ENCODE measurements at places on chromosomes 5 and 9.

GRCh38 chr5:151093476-151093889, 12.6 kb upstream of the TNIP1 start:
- no peak for DNase-seq

DNA sequence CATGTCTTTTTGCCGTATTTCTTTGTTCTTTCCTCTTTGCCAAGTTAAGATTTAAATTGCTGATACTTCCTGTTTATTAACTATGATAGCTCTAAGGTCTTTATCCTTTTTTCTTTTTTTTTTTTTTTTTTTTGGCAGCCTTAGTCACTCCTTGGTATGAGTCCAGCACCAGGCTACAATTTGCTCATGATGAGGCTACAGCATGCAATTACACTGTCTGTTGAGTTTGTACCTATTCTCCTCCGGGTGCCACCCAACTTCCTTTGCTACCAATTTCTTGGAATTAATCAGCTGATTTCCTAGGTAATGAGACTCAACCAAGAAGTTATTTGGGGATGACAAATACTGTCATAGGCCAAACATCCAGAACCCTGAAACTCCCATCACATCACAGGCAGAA, 25.5 kb downstream of the ACTL7B start:
- no peak for DNase-seq

DNA sequence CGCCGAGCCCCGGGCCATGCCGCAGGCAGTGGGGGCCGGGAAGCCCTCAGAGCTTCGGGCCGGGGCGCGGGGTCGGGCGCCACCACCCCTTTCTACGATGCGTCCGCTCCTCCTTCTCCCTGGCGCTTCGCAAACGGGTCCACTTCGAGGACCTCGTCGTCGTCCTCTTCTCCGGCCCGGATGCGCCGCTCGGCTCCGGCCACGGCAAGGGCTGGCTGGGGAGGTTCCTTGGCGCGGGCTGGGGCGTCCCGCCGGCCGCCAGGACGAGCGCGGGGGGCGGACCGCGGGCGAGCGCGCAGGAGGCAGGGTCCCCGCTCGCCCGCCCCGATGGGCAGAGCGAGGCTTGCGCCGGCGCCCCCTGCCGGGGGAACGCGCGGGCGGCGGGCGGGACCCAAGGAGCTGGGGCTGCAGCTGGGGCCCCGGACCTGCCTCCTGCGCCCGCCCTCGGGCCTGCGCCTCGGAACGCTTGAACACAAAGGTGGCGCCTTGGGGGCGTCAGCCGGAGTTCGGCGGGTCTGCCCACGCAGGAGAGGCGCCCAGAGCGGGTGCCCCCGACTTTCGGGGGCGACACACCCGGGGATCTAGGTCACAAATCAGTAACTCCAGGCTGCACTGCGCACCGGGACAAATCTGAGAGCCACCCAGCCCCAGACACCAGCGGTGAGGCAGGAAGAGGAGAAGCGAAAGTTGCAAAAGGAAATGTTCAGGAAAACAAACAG, at the start of gene ROR2:
ROR2 (minus strand) TSS at position 283 of the 719 bp plus-strand sequence.
- DNase-seq = peak; percentile 92

DNA sequence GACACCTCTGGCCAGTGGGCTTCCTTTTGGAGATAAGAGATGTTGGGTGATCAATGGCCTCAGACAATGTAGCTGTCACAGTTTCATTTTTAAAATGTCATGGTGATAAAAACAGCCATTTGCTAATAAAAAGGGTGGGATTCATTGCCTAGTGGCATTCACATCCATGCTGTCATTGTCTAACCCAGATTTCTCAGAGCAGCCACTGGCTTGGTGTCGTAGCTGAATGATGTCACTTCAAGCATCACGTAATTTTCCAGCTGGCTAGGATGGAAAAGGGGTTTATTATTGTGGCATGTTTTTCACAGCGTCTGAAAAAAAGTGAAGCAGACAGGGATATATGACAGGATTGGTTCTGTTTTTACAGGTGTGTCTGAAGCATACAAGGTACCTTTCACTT, 184.7 kb downstream of the AOPEP start:
- no peak for DNase-seq

- peak; percentile 51 for DNase-seq
Observed at GRCh38 chr9:98191671-98192502, 550 bp downstream of the CORO2A start.

DNA sequence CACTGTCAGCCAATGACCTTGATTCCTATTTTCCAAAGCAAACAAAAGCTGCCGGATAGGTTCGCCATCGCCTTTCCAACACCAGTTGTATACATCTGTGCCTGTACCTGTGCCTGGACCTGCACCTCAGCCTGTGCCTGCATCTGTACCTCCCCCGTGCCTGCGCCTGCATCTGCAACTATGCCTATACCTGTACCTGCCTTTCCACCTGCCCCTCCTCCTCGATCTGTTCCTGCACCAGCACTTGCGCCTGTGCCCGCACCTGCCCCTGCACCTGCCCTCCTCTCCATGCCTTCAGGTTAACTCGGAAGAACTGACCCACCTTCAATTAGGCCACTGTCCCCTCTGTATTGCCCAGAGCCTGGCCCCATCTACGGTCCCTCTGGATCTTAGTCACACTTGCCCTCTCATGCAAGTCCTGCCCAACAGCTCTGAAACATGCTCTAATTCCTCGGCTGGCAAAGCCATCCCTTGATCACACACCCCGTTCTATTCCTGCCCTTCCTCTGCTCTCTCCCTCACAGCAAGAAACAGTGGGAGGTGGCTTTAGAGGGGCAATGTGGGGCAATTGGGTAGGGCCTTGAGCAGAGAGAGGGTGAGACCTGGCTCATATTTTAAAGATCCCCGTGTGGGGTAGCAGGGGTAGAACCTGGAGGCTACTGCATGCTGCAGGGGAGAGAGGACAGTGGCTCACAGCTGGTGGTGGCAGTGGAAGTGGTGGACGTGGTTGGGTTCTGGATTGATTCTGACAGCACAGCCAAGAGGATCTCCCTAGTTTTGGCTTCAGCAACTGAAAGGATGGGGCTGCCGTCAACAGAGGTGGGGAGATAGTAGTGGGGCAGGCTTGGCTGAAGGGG, 59.6 kb upstream of the PHYKPL start:
- no peak for DNase-seq

- no peak for DNase-seq
Observed at GRCh38 chr5:176630681-176631222, 277 bp downstream of the EIF4E1B start.

- no peak for DNase-seq
Observed at GRCh38 chr9:27073841-27074728, 34.9 kb upstream of the TEK start.

- peak; percentile 71 for DNase-seq
Observed at GRCh38 chr5:142716963-142717362, 31.1 kb upstream of the FGF1 start.

- DNase-seq = no peak
Observed at GRCh38 chr5:179867476-179867875, 8.9 kb upstream of the MRNIP start.

- DNase-seq = no peak
Observed at GRCh38 chr9:115378758-115379157, 260.8 kb upstream of the TNC start.

DNA sequence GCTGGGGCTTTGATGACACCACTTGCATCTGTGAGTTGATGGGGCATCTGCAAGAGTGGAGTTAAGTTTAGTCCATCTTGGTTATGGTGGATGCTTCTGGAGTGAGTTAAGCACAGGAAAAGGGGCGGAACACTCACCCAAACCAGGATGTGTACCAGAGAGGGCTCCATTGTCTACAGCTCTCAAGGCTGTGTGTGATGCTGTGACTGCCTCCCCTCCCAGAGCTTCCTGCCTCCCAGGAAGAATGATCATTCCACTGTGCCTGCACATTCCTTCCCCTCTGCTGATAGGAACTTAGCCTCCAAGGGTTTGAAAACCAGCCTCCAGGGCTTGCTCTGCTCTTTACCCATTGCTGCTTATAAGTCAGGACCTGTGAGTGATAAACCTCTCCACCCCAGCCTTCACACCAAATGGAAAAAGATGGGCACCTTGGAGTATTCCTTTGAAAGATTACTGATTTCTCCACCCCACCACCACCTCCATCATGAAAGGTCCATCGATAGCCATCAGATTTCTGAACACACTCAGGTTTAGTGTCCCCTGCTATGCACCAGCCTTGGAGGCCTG, 160.1 kb upstream of the SPRY4 start:
- no peak for DNase-seq

DNA sequence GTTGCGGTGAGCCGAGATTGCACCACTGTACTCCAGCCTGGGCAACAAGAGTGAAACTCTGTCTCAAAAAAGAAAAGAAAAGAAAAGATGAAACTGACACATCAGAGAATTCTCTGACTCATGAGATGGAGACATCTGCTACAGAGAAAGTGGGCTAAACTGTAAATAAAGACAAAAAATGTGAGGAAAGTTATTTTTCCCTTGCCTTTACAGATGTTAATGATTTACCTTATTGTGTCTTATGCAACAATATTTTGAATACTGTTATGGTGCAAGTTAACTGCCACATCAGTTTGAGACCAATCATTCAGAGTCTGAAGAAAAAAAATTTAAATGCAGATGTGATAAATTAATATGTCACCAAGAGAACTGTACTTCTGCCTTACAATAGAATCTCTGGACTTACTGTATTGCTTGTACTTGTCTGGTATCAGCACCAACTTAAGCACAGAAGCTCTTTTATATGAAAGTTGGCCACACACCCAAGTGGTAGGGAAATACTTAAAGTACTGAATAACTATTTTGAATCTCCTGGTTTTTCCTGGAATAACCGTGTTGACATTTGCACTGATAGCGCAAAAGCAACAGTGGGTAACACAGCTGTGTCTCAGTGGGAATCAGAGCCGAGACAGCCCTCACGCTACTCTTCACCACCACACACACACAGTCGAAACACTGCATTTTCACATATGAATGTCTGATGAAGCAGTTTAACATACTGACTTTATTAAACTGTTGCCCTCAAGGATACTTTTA, 169.9 kb downstream of the FANCC start:
- no peak for DNase-seq

DNA sequence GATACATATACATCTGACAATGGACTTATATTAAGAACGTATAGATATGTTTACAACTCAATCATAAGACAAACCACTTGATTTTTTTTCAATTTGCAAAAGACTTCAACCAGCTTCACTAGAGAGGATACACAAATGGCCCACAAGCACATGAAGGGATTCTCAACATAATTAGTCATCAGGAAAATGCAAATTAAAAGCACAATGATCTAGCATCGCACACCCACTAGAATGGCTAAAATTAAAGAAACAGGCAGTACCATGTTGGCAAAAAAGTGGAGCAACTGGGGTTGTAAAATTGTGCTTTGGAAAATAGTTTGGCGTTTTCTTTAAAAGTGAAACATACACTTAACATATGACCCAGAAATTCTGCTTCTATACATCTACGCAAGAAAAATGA, 80.0 kb upstream of the TRIO start:
- no peak for DNase-seq

DNA sequence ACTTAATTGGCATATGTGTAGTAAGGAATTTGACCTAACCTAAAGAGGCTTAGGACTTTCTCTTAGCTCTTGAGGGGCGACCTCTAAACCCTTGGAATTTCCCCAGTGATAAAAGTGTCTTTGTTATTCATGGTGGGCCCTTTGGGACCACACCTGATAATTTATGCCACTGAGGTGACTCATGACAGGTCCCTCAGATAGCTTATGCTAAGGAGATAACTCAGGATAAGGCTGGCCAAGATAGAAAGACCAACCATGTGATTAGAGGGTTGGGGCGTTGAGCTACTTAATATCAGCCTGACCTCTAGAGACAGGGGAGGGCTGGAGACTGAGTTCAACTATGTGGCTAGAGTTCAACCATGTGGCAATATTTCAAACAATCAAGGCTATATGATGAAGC, 218.1 kb downstream of the AP3B1 start:
- no peak for DNase-seq

DNA sequence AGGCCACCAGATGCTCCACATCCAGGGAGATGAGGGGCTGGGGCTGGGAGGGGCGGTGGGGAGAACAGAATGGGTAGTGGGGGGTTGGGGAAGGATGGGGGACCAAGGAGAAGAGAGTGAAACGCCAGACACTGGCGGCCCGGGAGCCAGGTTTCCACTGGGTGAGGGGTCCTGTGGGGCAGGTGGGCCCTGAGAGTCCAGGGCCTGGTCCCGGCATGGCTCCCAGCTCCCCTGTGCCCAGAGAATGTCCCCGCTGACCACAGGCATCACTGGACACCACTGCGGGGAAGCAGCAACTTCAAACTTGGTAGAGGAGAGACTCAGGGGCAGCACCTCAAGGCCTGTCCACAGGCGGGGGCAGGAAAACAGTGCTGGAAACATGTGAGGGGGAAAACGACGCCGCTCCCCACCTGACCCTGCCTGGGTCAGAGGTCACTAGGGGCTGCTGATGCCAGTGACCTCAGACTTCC, 13.2 kb downstream of the NINJ1 start:
- DNase-seq = no peak

DNA sequence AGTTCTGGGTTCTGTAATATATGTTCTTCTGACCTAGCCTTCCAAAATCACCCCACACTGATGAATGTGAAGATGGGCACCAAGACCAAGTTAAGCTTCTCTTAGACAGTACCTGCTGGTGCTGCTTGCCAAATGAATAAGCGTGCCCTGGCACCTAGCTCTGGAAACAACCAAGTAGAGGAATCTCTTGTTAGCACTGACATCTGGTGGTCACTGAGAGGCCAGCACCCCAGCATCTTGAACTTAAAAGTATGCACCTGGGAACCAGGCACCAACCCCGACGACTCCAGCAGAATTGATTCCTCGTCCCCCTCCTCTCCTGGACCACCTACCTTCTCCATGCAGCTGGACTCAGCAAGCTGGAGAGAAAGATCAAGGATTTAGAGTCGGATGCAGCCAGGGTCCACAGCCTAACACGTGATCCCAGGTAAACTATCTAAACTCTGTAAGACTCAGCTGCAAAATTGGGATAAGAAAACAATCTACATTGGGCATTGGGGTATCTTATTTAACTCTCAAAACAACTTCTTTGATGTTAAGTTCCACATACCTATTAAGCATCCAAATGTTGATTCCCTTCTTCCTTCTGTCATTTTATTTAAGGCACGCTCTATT, 89.8 kb downstream of the SLC1A3 start:
- DNase-seq = peak; percentile 72

DNA sequence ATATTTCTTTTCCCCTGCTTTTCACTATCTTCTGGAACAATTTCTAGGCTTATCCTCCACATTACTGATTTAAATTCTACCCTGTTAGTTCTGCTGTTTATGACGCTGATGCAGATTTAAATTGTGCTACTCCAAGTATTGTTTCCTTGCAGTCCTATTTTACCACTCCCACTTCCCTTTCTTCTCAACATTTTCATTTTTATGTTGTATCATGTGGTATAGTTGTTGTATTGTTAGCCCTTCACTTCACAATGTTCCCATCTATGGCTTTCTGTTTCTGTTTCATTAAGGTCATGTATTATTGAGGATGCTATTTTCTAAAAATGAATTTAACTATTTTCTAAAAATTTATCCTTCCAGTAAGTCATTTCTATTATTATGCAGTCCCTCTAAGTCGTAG, 254.4 kb downstream of the NDUFS4 start:
- no peak for DNase-seq

- no peak for DNase-seq
Observed at GRCh38 chr9:84270847-84271530, 69.6 kb downstream of the SLC28A3 start.
